Activated CD4-positive, alpha-beta T cell treated with anti-CD3 and anti-CD28 coated beads, Interleukin-2, amount 50 U/mL, for 48 hours (primary cell): ENCODE measurements at places on chromosomes 12 and 14.

DNA sequence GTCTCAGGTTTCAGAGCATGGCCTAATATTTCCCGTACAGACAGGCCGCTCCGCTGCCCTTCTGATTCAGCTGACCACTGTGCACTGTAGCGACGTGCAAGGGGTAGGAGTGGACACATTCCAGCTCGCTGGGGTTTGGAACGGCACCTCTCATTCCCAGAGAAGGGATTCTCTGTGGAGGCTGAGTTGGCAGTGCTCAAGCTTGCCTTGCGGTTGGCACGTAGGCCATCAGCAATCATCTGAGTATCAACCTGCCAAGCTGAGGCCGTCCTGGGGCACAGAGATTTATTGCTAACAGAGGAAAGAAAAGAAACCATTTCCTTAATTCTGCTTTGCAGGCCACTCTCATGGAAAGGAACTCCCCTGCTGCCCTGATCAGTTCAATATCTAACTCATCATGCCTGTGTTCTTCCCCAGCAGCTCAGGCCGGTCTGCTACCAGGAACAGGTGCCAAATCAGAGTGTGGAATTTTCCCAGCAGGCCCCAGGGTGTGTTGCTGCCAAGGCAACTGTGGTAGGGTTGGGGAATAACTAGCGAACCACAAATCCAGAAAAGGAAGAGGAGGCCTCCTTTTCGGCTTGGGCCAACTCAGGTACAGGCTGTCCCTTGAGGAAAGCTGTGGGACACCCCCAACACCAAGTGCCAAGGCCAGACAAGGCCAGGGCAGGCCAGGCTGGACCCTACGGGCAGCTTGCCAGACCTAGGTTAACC lies 92.5 kb downstream of the SSPN start:
- DNase-seq, result no peak

GRCh38 chr14:46250113-46250703 lies 401.4 kb downstream of the RPL10L start:
- no peak for DNase-seq

GRCh38 chr12:117850048-117850447 lies 118.7 kb downstream of the KSR2 start:
- DNase-seq, result no peak

GRCh38 chr14:74531006-74531405 lies 37.4 kb downstream of the ISCA2 start:
- no peak for DNase-seq

DNA sequence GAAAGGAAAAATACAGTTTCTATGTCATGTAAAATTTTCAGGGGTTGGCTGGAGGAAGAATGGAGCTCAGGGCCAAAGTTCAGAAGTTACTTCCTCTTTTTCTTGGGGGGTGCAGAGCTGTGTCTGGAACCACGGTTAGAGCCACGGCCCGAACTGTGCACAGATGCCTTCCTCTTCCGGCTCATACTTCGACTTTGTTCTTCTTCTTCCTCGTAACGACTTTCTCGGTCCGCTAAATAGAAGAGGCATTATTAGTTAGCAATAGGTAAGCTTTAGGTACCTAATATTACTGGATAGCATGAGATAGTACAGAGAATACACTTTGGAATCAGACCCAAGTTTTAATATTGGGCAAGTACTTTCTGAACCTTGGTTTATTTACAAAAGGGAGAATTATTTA lies 31.2 kb downstream of the SUPT16H start:
- no peak for DNase-seq

- no peak for DNase-seq
Observed at GRCh38 chr12:101750152-101750551, 10.9 kb upstream of the SYCP3 start.

DNA sequence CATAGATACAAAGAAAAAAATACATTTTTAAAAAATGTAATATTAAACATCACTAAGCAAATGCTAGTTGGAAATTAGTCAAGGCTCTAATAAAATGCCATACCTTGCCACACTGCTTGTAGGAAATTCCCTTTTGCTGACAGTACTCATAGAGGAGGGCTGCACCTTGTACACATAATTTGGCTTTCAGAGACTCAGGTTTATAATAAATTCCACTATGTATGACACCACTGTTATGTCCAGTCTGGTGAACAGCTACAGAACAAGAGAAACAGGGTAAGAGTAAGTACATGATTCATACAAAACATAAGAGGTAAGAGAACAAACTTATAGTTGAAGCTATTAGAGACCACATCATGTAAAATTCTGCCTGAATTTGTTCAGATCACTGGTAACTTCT lies 10.1 kb downstream of the L2HGDH start:
- no peak for DNase-seq

GRCh38 chr14:100007254-100007653 lies 58.0 kb upstream of the EVL start:
- no peak for DNase-seq

DNA sequence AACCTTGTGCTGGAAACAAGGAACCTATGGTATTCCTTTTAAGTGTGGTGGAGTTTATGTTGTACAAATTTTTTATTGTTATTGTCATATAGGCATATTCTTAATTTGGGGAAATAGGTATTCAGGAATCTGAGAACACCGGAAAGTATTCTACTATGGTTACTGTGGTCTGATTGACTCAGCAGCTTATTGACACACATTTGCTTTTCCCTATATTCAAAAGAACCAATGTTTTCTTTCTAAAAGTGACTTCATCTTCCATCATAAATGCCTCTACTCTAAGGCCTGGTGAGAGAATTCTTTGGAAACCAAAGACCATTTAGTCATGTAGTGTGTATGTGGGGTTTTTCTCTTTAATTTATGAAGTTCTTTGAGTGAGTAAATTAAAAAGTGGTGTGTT lies 474.8 kb downstream of the TMTC2 start:
- no peak for DNase-seq

GRCh38 chr12:124829008-124829707 lies 34.5 kb downstream of the SCARB1 start:
- DNase-seq, result no peak

DNA sequence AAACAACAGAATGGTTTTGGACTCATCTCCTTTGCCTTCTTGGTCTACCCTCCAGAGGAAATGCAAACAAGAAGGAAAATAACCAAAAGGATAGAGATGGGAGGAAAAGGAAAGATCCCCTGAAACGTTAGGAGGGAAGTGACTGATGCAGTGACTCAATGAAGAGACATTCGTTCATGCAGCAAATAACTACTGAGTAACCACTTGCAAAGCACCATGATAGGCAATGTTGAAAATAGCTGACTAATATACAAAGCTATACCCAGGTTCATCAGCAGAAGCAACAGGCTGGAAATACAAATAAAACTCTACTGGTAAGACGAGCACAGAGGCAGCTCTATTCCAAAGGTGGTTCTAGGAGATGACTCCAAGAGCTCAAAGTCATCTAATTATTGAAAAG lies 41.8 kb downstream of the R3HDM2 start:
- DNase-seq, result no peak

DNA sequence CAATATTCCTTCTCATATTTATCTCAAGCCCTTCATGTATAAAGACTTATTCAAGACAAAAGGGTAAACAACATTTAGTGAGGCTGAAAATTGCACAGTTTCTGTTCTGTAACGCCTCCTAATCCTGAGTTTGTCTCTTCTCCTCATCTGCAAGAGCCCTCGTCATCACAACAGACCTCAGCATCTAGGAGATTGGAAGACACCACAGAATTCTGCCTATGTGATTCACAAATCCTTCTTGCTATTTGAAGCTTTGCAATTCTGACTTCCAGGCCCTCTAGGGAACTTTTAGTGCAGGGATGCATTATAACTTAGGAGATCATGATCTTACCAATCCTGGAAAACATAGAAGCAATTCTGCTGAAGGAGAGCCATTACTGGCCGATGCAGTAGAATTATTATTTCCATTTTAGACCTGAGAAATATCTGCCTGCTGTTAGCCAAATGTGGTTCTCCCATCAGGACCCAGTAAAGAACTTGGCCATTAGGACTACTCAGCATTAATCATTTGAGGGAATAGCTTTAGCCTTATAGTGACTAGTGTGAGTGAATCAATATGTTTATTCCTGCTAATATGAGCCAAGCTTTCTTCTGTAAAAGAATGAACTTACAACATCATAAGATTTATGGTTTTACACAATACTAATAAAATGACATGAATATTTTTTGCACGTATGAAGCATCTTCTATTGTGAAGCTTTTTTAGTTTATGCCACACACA lies 119.5 kb downstream of the ANO4 start:
- no peak for DNase-seq

GRCh38 chr14:60206837-60207533 lies 41.8 kb upstream of the DHRS7 start:
- no peak for DNase-seq

- no peak for DNase-seq
Observed at GRCh38 chr14:25485381-25485780, 435.4 kb upstream of the STXBP6 start.

DNA sequence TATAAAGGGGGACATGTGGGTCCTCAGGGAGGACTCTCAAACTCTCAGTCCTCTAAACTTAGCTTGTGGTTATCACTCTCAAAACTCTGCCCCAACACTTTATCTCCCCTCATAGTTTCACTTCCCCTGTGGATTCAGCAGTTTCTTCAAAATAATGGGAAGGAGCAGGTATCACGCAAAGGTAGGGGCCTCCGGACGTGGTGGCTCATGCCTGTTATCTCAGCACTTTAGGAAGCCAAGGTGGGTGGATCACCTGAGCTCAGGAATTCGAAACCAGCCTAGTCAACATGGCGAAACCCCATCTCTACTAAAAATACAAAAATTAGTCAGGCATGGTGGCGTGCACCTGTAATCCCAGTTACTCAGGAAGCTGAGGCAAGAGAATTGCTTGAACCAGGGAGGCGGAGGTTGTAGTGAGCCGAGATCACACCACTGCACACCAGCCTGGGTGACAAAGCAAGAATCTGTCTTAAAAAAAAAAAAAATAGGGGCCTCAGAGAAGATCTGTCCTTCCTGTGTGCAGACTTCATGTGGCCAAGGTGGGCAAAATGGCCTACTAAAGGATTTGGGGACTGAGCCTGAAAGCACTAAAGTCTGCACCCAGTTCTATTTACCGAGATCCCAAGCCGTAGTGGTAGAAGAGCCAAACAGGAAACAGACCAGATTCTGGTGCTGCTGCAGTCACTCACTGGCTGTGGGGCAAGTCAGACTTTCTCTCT lies 6.4 kb downstream of the ITGB7 start:
- DNase-seq, result peak; percentile 41

GRCh38 chr14:56170028-56170427 lies 51.8 kb downstream of the PELI2 start:
- no peak for DNase-seq

GRCh38 chr14:70871001-70871400 lies 36.3 kb upstream of the PCNX1 start:
- DNase-seq, result no peak

DNA sequence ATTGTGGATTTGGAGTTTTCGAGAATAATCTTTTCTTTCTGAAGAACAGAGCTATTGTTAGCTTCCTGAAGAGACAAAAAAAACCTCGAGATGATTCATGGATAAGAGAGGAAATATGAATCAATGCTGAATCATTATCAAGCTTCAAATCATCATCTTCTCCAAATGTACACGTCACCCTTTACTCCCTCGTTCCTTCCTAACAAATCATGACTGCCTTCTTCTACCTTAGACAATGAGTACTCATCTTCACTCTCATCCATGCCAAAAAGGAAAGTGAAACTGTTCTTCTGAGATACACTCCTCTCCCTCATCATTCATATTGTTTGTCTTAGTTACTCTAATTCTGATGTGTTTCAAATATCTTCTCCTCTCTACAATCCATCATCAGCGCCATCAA lies 1115.8 kb upstream of the ATXN7L3B start:
- no peak for DNase-seq

DNA sequence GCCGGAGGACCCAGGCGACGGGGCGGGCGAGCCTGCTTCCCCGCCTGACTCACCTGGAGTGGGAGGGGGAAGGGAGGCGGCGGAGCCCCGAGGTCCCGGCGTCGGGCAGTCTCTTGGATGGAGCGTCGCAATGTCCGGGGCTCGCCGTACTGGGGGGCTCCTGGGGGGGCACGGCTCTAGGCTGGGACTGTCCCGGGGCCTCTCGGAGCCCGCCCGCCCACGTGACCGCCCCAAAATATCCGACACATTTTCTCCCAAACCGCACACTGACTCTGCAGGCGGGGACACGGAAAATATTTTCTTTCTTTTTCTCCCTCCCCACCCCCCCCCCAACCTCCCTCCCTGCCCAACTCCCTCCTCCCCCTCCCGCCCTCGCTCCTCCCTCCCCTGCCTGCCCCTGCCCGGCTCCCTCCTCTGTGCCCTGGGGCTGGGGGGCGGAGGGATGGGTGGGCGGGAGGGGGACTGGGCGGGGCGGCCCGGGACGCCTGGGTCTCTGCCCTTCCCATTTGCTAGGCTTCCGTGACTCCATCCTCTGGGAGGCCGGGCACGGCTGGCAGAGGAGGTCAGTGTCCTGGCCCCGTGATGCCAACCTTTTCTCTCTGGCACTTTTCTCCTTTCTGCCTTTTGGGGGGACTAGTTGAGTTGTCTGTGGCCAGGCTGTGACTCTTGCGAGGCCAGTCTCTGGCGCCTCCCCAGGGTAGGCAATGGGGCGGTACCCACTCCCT lies at the start of gene RARG:
RARG (minus strand) TSS at position 289 of the 725 bp plus-strand sequence. CDS start 4,664 bp downstream, outside the sequence.
- DNase-seq, result peak; percentile 80

- DNase-seq, result no peak
Observed at GRCh38 chr14:28762955-28763326, 3.6 kb upstream of the FOXG1 start.

GRCh38 chr14:87955501-87955900 lies 37.5 kb downstream of the GALC start:
- DNase-seq, result no peak

GRCh38 chr14:51901475-51902024 lies 41.1 kb downstream of the GNG2 start:
- DNase-seq, result no peak

DNA sequence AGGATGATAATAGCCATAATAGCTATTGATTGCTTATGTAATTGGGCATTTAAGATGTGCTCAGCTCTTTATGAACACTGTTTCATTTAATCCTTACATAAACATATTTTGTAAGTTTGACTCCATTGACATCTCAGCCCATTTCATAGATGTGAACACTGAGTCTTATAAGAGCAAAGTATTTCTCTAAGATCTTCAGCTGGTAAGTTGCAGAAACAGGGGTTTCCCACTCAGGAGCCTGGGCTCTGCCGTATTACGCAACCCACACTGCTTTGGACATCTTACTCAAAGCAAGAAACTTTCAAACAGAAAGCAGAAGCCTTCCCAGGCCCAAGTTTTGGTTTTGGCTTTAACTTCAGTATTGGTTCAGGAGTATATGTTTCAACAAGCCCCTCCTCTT lies 705.1 kb downstream of the MED13L start:
- no peak for DNase-seq

DNA sequence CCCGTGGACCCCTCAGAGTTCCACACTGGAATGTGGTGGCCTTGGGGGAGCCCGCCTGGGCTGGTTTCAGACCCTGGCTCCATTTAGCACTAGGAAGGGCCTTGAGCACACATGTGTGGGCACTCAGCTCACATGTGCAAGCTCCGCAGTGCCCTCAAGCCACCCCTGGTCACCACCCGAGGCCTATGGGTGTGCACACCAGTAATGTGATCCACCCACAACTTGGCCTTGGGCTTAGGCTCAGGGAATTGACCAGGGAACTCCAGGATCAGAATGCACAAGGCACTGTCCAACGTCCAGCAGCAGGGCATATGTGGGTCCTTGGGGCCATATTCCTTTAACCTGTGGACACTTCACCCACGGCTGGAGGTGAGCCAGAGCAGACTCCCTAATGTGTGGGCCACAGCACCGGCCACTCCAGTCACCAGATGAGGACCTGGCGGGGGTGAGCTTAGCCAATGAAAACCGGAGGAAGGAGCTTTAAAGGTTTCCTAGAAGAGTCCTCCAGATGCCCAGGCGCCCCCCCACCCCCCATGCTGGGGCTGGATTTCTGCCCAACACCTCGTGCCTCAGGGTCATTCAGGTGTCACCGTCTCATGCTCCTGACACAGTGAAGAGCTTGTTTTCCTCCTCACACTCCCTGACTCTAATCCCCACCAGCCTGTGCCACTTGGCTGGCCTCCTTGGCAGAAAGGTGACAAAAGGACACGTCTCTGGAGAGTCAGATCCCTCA lies 209.2 kb downstream of the ZFP36L1 start:
- no peak for DNase-seq
